ENCODE measurements at places on chromosomes 13 and 19.
A peak's percentile ranks its signal among the peaks of the same experiment; 100 is the strongest.

GRCh38 chr19:41646589-41647204 is 19.8 kb upstream of the CEACAM4 start:
- no peak for DNase-seq

DNA sequence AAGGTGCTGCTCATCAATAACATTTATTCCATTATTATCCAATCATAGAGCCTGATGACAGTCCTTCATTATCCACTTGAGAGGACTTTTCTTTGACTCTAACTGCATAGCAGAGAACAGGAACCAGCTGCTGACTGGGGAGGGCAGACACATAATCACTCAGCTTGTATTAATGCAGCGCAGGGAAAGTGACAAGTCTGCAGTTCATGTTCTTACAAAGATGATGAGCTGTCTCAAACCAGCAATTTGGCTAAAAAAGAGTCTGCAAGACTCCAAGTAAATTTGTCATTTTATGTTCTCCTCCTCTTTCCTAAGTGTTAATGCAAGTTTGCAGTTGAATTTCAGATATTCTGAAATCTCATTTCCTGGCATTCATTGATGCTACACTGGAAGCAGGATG is 40.0 kb upstream of the CBY2 start:
- no peak for DNase-seq

DNA sequence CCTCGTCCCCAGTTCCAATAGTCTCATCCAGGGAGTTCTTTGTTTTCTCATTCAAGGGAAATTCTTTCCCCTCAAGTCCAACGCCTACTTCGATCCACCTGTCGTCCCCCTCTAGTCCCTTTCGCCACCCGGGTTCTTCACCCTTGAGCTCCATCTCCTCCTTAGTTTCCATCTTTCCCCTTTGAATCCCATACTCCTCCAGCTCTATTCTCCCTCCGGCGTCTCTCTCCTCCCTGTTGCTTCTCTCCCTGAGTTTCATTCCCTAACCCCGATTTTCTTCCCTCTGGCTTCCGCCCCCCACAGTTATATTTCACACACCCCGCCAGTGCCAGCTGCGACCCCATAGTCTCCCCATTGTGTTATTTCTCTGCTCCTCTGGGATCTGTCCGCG is 628 bp upstream of the SLC17A7 start:
- DNase-seq: no peak

DNA sequence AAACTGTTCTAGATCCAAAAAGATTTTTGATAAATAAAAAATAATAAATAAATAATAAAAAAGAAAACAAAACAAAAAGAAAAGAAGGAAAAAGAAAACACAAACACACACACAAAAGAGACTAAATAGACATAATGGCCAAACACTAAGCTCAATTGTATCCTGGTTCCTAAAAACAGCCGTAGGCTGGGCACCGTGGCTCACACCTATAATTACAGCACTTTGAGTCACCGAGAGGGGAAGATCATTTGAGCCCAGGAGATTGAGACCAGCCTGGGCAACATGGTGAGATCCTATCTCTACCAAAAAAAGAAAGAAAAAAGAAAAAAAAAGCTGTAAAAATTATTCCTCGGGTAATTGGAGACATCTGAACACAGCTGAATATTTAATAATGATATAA is 8.9 kb downstream of the ETHE1 start:
- no peak for DNase-seq

GRCh38 chr19:13001502-13002165 is 6.4 kb downstream of the NFIX start:
- no peak for DNase-seq

DNA sequence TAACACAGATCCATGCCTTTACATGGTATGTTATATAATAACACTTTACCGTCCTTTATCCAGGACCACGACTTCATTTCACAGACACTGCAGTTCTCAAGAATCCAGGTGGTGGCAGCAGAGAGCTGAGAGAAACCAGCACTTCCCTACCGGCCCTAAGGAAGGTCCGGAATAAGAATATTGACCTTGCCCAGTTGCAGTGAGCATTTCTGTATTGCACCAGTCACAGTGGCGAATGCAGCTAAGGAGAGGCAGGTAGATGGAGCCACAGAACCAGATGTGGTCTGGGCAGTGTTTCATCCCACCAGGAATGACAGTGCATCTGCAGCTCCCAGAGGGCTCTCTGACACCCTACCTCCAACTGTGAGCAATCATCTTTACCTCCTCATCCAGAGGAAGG is 44.6 kb downstream of the ZNF787 start:
- peak; percentile 24 for DNase-seq

- DNase-seq: no peak
Measured at GRCh38 chr19:8150998-8151766, 1.8 kb upstream of the FBN3 start.

- no peak for DNase-seq
Measured at GRCh38 chr13:111365149-111366005, 44.9 kb downstream of the TEX29 start.

DNA sequence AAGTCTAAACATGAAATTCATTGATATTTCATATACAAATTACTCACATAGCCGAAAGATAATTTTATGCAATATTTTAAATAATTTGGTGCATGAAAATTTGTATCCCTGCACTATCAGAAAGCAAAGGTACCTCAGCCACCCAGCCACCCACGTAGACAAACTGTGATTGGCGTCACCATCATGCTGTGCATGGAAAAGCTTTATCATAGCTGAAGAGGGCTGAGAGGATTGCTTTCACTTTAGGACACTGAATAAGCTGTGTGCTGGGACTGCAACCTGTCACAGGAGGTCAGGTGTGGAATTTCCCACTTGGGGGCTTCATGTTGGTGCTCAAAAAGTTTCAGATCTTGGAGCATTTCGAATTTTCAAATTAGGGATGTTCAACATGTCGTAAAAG is 96.3 kb downstream of the MYCBP2 start:
- no peak for DNase-seq

- DNase-seq: no peak
Measured at GRCh38 chr19:13284929-13285928, 135.0 kb downstream of the IER2 start.

DNA sequence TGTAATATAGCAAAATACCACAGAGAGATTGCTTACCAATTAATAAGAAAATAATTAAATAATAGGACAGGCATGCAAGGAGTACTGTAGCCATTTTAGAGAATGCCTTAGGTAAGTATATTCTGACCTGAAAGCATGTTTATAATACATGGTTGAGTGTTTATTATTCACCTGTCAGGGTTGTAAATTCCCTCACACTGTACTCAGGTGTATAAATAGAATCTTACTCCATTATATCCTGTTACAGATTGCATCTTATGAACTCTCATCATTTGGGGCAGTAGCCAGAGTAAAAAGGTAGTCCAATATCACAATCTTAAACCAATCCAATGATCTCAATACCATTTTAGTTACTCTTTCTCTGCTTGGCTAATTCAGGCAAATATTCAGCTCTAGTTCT is 35.8 kb upstream of the GTF2F2 start:
- DNase-seq: no peak

DNA sequence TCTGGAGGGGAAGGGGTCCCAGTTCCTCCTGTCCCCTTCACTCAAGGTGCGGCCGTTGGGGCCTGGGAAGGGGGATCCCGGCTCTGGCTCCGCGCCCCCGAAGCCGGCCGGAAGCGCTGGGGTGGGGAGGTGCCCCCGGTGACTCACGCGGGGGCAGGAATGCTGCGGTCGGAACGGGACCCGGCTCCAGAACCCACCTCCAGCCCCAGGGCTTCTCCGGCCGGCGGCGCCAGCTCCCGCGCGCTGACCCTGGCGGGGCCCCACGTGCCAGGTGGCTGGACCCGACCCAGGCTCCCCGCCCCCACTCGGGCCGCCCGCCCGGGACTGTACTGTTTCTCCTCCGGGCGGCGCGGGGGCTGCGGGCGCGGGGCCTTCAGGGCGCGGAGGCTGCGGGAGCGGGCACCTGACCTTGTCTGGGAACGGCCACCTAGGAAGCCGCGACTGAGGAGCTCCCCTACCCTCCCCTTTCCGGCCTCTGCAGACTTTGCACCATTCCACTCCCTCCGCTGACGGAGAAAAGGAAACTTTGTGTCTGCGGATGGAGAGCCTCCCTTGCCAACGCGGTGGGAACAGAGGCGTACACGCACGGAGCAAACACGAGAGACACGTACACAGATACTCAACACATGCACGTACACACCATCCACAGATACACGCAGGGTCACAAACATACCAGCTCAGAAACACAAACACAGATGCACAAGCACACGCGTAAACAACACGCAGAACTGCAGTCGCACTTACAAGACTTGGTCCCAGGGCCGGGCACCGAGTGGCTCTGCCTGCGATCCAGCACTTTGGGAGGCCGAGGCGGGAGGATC is 7.2 kb downstream of the AXL start:
- DNase-seq: no peak

- no peak for DNase-seq
Measured at GRCh38 chr19:39277598-39277997, 9.4 kb downstream of the IFNL2 start.

- DNase-seq: no peak
Measured at GRCh38 chr19:5913739-5914357, at the start of gene CAPS. Gene CAPS (plus strand): TSS chr19:5914254. CDS start chr19:5914407, 153 bp downstream.

DNA sequence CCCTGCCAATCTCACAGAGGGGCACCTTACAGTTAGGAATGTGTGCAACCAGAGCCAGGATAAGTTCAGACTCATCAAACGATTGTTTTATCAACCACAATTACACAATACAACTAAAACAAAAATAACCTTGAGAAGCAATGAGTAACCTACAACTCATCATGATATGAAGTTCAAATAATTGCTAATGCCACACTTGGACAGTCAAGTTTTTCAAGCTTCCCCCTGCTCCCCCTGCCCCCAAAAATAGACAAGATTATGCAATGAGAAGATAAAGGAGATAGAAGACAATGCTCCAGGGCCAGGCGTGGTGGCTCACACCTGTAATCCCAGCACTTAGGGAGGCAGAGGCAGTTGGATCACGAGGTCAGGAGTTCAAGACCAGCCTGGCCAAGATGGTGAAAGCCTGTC is 13.6 kb upstream of the KPNA3 start:
- no peak for DNase-seq

DNA sequence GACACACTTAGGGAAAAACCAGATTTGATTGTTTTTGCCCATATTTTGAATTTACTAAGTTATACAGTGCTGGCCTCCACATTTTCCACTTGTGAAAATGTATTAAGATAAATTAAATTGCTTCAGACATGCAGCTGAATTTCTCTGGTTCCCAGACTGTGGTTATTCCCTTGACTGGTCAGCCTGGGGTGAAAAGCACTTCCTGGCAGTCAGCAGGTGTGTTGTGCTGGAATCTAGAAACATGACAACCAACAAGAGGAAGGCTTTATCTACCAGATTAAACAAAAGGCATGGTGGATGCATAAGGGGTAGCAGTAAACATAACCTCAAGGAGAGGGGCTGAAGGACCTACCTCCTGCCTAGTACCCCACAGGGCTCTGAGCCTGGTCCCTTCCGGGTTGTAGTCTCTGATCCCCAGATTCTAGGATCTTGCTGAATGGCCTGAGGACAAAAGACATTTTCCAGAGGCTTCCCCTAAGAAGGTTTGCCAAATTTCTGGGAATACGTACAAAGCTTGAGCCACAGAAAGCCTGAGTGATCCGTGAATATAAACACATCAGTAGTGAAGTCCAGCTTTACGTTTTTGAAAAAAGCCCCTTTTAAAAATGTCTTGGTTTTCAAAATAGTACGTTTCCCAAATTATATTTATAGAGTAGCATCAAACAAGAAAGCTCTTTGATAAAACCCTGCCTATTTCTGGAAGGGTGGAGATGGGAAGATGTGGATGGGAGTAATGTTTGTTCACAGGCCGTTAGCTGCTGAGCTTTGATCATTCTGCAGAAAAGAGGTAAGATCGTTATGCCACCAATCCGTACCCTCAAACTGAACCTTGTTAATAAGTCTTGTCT is 133.4 kb downstream of the LACC1 start:
- DNase-seq: no peak

- DNase-seq: no peak
Measured at GRCh38 chr19:55231391-55232285, 3.1 kb upstream of the TMEM86B start.

DNA sequence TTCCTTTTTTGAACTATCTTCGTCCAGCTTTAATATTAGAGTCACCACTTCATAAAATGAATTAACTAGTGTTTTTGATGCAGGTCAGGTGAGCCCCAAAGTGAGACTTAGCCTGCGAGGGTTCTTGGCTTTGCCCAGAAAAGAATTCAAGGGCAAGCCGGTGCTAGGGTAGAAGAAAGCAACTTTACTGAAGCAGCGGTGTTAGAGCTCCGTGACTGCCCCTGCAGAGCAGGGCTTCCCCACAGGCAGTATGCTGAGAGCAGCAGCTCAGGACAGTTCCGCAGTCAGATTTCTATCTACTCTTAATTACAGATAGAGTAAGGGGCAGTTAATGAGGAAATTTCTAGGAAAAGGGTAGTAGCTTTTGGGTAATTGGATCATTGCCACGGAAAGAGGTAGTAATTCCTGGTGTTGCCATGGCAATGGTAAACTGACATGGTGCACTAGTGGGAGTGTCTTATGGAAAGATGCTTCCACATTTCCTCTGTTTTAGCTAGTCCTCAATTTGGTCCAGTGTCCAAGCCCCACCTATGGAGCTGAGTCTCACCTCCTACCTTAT is 432.2 kb upstream of the ZNF507 start:
- no peak for DNase-seq

DNA sequence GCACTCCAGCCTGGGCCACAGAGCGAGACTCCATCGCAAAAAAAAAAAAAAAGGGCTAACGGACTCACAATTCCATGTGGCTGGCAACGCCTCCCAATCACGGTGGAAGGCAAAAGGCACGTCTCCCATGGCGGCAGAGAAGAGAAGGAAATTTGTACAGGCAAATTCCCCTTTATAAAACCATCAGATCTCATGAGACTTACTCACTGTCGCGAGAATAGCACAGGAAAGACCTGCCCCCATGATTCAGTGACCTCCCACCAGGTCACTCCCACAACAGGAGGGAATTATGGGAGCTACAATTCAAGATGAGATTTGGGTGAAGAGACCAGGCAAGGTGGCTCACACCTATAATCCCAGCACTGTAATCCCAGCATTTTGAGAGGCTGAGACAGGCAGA is 18.7 kb upstream of the NMRK2 start:
- DNase-seq: no peak

- no peak for DNase-seq
Measured at GRCh38 chr13:27593267-27593666, 27.1 kb downstream of the LNX2 start.

- DNase-seq: no peak
Measured at GRCh38 chr13:50511877-50512341, 331.6 kb downstream of the DLEU7 start.

DNA sequence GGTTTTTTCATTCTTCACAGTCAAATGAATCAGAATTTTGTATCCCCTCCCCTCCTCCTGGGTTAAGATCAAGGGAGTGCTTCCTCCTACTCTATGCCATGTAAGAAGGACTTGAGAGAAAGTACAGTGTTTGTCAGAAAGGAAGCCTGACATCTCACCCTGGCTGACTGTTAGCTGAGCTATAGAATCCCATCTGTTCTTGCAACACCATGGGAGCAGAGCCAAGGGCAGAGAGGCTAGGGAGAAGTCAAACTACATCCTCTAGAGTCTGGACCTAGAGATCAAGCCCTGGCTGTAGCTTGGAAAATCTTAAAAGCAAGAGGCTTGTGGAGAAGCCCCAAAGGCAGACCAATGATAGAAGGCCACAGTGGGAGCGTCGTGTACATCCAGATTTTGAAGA is 145.9 kb downstream of the OLFM4 start:
- DNase-seq: no peak

GRCh38 chr19:46076031-46076880 is 35.5 kb upstream of the IGFL4 start:
- DNase-seq: no peak

GRCh38 chr13:36059321-36059720 is 71.9 kb downstream of the DCLK1 start:
- no peak for DNase-seq

- no peak for DNase-seq
Measured at GRCh38 chr13:27660511-27660910, 38.8 kb downstream of the POLR1D start.

GRCh38 chr19:13817615-13818371 is 22.6 kb downstream of the ZSWIM4 start:
- no peak for DNase-seq
